8988T (cell line): ENCODE measurements at places on chromosomes 7 and 10.

DNA sequence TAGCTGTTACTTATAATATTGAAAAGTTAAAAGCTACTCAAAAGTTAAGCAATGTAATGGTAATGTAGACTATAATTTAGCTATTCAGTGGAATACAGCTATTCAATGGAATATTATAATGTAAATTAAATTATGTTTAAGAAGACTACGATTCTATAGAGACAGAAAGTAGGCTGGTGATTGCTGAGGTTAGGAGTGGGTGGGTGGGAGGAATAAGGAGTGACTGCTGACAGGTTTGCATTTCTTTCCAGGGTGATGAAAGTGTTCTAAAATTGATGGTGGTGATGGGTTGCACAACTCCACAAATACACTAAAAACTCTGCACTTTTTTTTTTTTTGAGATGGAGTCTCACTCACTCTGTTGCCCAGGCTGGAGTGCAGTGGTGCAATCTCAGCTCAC lies 21.4 kb downstream of the DENND2A start:
- DNase-seq = no peak

DNA sequence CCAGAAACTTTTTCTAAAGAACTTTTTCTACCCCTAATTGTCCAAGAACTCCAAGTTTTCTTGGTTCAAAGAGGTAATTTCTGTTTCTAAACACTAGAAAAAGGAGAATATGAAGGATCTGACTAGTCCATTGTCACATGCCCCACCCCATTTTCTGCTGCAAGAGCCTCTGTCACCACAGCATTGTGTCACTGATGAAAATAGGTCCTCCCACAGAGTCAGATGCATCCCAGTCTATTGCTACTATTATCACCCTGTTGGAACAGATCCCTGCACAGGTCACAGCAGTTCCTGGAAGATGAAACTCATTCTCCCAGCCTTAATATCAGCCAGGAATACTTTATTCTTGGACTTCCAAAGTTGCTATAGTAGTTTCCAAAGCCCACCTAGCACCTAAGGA lies 7.5 kb upstream of the CFTR start:
- DNase-seq = no peak

- DNase-seq = no peak
These were observed 4.2 kb downstream of the IKZF1 start for GRCh38 chr7:50308532-50309385.

DNA sequence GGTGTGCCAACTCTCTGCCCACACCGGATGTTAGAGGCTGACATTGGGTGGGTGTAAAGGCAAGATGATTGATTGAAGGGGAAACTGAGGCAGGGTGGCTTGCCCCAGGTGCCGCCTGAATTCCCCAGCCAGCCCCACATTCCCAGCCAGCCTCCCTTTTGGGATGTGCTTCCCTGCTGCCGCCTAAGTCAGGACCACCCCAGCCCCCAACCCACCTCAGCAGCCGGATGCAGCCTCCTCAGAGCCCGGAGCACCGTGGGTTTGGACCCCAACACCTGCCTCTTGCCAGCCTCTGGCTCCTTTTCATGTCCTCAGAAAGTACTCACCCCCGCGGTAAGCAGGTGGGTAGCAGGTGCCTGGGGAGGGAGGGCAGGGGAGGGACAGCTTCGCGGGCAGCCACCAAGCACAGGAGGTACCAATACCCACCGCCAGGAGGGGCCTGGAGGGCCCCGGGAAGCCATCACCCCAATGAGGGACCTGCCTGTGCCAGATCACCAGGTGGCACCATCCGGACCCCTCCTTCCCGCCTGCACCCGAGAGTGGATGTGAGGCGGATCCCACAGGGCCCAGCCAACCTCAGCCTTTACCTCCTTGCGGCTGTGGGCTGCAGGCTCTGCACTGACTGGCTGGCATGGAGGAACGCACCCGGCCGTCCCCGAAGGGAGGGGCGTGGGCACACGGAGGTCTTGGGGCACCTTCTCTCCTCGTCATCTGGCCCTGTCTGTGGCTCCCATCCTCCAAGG lies 60.5 kb downstream of the PWWP2B start:
- DNase-seq = peak; percentile 85

DNA sequence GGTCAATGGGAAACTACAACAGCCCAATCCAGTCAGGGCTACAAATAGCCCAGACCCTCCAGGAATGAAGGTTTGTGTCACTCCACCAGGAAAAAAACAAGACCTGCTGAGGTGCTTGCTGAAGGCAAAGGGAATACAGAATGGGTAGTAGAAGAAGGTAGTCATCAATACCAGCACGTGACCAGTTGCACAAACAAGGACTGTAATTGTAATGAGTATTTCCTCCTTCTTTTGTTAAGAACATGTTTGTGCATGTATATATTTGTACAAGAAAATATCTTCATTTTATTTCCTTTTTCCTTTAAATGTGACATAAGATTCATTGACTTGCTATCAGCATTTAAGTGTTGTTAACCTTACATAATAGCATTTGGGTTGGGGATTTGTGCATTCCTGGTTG lies 229.3 kb downstream of the IMMP2L start:
- DNase-seq = no peak

GRCh38 chr7:36514289-36515243 lies 124.9 kb downstream of the ANLN start:
- DNase-seq = no peak

DNA sequence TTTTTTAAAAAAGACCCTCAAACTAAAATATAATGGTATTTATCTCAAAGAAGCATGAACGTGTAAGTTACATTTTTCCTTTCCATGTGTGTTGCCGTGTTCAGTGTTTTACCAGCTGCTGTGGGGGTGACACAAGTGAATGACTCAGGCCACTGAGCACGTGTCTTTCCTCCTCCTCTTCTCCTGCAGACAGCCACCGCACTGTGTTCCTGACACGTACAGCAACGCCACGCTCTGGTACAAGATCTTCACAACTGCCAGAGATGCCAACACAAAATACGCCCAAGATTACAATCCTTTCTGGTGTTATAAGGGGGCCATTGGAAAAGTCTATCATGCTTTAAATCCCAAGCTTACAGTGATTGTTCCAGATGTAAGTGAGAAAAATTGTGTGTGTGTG lies 29.7 kb downstream of the TMEM248 start:
- DNase-seq = no peak

DNA sequence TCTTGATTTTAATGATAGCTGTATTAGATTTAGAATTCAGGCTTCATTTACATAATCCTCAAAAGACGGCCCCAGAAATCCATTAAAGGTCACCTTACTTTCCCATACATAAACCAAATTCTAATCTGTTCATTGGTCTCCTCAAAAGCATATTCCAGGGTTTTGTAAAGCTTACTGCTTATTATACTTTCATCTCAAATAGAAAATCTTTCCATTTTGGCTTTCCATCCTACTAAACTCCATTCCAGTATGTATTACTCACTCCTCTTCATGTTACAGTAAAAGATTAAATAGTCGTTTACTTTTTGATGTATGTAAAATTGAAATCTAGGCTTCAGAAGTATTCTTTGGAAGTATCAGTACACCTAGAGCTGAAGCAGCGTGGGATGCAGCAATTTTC lies 143.5 kb upstream of the LRRN3 start:
- no peak for DNase-seq

DNA sequence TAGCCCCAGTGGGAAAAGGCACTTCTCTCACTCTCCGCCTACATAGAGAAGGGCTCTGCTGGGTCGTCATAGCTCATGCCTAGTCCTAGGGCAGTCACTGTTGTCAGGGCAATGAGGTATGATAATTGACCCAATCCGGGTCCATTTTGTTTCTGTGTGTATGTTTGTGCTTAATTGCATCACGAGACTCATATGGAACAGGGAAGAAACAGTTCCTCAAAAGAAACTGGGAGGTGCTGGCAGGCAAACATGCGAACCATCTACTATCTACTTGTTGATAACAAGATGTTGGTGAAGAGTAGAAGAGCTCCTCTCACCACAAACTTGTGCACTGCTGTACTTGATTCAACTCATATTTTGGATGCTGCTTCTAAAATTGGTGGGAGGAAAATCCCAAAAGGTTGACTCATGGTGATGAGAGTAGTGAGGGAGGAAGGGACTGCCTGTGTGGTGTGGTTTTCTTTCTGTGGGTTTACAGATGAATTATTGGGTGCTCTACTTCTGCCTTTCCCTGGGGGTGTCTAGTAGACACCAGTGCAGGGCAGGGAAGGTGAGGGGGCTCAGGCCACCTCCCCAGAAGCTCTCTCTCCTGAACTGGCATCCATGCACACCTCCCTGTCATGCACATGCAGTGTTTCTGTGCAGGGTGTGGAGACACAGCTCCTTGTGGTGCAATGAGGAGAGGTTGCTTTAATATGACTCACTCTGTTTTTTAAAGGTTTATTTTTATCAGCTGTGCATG lies 29.4 kb downstream of the LSMEM1 start:
- no peak for DNase-seq

DNA sequence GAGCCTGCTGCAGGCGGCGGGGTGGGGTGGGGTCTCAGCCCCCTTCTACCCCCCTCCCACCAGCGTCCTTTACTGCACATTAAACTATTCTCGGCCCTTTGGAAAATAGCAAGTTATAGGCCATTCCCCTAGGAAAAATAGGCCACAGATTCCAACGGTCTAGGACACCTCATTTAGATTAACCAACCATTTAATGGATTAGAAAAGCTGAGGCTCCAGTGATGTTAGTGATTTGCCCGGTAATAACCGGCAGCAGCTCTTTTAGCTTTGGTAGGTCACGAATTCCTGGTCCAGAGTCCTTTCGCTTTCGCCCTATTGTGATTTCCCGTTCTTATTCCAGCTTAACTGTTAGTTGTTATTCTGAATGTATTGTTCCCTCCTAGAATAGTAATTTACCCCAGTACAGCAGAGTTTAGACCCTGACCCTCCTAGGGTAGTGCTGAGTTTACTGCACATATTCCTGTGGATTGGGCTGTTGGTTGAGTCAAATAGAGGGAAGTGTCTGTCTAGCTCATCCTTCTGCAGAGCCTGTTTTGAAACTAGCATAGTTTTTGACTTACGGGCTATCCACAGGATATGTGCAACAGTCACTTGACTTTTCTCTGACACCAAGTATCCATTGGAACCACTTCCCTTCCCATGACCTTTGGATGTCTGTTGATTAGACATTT lies 754 bp downstream of the GSTO1 start:
- DNase-seq = peak; percentile 25

DNA sequence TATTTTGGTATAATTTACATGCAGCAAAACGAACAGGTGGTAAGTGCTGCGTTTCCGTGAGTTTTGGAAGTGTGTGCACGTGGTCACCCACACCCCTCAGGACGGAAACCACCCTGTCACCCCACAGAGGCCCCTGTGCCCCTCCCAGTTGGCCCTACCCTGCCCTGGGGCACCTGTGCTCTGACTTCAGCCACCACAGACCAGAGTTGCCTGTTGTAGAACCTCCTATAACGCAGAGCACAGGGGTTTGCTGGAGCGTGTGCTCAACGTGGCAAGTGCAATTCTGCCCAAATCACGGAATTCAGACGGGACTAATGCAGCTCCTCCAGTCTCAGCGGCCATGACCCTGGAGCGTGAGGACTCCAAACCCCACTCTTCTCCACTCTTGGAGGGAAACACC lies 9.6 kb upstream of the CFAP46 start:
- no peak for DNase-seq

DNA sequence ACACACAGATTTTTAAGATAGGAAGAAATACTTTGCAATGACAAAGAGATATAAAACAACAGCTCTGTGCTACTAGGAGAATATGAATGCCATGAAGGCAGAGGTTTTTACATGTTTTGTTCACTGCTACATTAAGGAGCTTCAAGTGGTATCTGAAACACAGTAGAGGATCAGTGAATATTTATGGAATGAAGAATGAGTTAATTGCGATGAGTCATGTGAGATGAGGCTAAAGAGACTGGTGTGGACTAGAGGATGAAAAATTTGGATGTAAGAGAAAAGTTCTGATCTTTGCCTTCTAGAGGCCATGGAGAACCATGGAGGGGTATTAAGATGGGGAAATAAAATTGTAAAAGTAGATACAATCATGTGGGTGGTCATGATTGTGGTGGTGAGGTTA lies 434.2 kb downstream of the PHTF2 start:
- no peak for DNase-seq

GRCh38 chr7:47596502-47597202 lies 14.7 kb upstream of the TNS3 start:
- DNase-seq = no peak

- no peak for DNase-seq
These were observed 69.7 kb downstream of the ZNF365 start for GRCh38 chr10:62443866-62444265.

- DNase-seq = no peak
These were observed 7.0 kb upstream of the DPYSL4 start for GRCh38 chr10:132179551-132180392.

GRCh38 chr7:155715111-155715805 lies 70.8 kb downstream of the RBM33 start:
- DNase-seq = no peak

DNA sequence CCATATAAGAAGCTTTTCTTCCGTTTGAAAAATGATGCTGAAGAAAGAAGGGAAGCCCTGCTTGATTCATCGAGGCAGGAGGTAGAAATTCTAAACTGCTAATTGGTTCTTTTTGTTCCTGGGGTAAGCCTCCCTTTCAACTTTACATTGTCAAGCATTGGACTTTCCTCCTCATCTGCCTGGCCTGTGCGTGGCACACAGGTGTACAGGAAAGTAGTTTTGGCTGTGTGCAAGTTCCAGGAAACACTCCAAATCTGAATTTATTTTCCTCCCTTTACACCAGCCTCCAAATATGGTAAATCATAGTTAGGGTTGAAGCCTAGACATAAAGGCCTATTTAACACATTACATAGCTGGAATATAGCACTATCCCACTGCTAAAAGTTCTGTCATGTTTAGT lies 18.2 kb upstream of the RELN start:
- no peak for DNase-seq

- no peak for DNase-seq
These were observed 75.9 kb downstream of the NRBF2 start for GRCh38 chr10:63208986-63209385.

DNA sequence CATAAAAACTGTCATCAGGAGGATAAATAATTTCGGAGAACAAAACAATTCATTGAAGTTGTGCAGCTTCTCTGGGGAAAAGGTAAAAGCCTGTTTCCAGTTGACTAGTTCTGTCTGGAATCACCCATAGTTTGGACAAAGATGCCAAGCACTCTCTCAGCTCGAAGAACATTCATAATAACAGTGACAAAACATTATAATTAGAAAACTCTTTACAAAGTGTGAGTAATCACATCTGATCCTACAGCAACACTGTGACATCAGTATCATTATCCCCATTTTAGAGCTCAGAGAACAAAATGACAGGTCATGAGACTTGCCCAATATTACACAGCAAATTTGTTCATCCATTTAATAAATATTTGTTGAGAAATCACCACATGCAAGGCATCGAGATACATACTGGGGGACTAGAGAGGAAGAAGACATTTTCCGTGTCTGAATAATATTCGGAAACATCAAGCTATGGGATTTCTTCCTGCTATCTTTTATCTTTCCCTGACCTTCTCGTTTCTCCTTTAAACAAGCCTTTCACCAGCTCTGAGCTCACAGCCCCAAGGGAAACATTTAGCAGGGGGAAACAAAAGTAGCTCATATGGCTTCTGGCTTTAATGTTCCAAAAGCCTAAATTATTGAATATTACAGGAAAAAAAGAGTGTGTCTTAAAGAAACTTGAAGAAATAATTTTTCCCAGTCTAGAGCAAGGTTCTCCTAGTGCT lies 123.3 kb upstream of the GHITM start:
- DNase-seq = no peak
